ENCODE measurements at places on chromosomes 5 and 9.

- DNase-seq, result peak; percentile 67
Observed at GRCh38 chr5:151002250-151002649, 18.1 kb upstream of the GPX3 start.

GRCh38 chr9:136095070-136096058 is at the start of gene NACC2:
Gene NACC2, minus strand, starts transcription at chr9:136095289. Its CDS starts 44,768 bp downstream, at chr9:136050521.
- peak; percentile 65 for DNase-seq

DNA sequence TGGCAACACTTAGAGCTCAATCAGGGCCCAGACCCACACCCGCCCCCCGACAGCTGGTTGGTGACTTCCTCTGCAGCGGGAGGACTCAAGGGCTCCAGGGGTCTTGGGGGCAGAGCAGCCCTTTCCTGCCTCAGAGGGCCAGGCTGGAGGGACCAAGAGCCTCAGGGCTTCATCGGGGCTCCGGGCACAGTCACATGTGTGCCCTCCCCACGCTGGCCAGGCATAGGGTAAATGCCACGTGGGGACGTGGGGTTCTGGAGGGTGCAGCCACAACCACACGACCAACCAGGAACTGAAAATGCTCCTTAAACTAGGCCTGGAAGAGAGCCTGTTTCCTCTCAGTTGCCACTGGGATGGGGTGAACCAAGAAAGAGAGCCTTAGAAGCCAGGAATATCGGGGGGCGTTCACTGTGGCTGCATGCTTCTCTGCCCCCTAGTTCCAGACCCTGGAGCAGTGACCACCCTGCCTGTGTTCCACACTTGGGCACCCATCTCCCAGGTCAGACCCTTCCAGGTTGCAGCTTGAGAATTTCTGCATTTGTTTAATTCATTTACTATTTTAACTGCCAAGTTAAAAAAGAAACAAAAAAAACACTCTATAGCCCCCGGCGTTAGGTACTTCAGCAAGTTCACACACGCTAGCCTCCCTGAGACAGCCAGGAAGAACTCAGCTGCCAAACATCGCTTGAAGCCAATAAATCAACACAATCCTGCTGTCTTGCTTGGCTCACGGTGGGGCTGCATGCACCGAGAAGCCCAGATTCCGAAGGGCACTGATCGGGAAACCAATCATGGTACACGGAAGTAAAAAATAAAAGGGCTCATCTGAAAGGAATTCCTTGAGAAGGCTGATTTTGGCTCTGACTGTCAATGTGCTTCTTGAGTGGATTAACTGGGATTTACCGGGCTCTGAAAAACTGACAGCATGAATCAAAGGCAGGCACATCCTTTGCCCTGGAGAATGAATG is 56.1 kb upstream of the PHYKPL start:
- peak; percentile 66 for DNase-seq

- DNase-seq, result peak; percentile 42
Observed at GRCh38 chr9:90803860-90804593, 2.4 kb downstream of the SYK start.

- no peak for DNase-seq
Observed at GRCh38 chr5:164234321-164234720, 728.9 kb downstream of the MAT2B start.

DNA sequence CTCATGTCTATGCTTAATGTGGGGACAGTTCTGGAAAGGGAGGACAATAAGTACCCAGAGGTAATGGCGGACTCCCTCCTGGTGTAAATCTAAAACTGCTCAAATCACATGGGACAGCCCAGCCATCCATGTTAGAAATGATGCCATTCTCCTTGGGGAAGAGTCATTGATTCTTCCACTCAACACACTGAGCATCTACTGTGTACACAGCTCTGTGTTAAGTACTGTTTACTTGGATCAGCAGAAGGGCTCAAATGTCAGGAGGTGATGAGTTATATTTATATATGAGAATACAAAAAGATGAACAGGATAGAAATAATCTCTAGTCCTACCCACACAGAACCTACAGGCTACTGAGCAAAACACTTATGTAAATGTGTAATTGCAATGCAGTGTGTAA is 31.8 kb upstream of the NANS start:
- no peak for DNase-seq

DNA sequence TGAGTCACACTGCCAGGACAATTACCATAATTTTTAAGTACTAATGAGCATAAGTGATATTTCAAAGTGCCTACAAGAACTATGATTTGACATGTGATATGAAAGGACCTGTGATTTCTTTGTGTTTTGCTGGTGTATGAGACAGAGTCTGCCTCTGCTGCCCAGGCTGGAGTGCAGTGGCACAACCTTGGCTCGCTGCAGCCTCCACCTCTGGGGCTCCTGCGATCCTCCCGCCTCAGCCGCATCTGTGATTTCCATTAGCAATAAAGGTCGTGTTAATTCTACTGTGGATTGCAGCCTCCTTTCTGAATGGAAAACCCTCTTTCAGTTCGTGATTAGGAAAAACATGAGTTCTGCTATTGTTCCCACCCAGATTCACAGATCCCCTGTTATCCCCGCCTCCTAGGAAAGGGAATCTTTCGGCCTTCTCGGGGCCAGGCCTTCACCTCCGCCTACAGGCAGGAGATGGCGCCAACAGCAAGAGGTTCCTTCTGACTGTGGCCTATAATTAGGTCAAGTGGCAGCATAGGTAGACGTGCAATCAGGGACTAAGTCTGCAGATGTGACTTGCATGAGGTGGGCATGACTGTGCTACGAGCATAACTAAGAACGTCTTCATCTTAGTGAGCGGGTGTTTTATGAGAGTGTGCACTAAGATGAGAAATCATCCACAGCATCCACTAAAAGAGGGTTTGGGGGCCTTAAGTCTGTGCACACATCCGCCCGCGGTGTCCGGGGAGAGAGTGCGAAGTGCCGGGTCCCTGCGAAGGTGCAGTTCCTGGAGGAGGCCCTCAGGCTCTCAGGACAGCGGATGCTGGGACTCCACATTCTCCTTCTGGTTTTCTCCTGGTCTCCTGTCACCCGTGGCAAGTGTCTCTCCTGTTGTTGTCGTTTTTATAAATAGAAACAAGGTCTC is 23.1 kb downstream of the TRIM7 start:
- DNase-seq, result peak; percentile 81

- DNase-seq, result no peak
Observed at GRCh38 chr9:83346655-83347420, 191.4 kb downstream of the FRMD3 start.
